Fibroblast of villous mesenchyme (primary cell): ENCODE measurements at places on chromosomes 3 and 15. TPM values are rescaled to one million over a fixed set of nuclear protein-coding genes. Genes with fewer than 3 reads are reported as not detected.

DAPK2 gene
- 1.3 and 8.2 TPM in 2 replicates for total RNA-seq

DNA sequence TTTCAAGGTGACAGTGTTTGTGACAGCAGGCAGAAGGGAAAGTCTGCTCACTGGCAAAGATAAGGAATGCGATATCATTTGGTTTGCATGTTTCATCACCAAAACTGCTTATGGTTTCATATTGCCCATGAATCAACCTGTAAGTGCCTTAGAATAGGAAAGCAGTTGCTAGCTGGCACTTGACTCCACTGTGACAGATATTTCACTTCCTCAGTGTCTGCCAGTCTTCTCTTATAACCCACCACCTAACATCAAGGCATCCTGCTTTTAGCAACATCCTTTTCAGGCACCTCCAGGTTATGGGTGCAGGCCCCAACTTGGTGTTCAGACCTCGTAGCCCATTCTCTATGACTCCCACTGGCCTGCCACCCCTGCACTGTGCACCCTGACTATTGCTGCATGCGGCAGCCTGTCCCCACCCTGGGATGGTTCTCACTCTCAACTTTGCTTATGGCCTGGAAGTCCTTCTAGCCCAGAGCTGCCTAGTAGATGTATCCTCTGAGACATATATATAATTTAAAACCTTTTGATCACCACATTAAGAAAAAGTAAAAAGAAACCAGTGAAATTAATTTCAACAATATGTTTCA lies 154.4 kb upstream of the RARB start:
- no peak for DNase-seq

GRCh38 chr3:105933871-105934270 lies 65.1 kb upstream of the CBLB start:
- peak; percentile 89 for DNase-seq

GRCh38 chr3:40045051-40045450 lies 235.6 kb downstream of the MYRIP start:
- no peak for DNase-seq

- DNase-seq, result no peak
Measured at GRCh38 chr3:45317710-45318109, 70.7 kb upstream of the LARS2 start.

GRCh38 chr3:54366839-54367238 lies 244.5 kb downstream of the CACNA2D3 start:
- no peak for DNase-seq

CP gene
- total RNA-seq, result under 0.01 TPM in 1 of 2 replicates, not detected in the other

- no peak for DNase-seq
Measured at GRCh38 chr3:123788710-123789109, 95.4 kb downstream of the MYLK start.

DNA sequence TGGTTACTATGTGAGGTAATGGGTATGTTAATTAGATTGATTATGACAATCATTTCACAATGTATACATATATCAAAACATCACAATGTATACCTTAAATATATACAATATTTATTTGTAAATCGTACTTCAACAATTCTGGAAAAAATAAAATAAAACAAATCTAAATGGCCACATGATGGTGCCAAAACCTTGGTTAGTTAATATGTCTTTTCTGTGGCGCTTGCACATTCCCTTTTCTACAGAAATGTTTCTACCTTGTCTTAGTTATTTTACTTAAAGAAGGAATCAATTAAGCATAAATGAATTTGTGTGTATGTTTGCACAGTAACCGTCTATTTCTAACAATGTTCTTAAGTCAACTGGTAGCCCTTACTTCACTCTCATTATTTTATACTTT lies 53.4 kb downstream of the OXSM start:
- DNase-seq, result peak; percentile 5

COL6A6 gene
- total RNA-seq, result under 0.01 TPM in 1 of 2 replicates, not detected in the other

PXYLP1 gene
- 3.2 and 3.5 TPM in 2 replicates for total RNA-seq

DNA sequence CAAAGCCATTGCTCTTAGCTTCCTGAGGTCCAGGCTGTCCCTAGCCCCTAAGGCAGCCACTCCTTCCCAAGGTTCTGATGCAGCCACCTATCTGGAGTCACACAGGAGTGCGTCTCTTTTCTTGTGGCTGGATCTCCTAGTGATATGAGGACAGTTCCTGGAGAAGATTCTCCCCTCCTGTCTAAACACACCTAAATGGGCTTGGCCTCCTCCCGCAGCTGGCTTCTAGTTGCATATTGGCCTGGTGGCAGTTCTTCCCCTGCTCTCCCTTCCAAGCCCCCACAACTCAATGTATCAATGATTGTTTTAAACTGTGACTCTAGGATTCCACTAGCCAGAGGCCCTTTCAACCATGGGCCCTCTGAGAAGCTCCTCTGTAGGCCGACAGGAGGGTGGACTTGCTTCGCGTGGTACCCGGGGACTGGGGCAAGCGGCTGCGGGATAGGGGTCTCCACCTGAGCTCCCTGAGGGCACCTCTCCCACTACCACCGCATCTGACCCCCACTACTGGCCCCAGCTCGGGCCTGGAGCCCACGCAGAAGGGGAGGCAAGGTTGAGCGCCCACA lies 1.4 kb downstream of the ITGA11 start:
- no peak for DNase-seq

DNA sequence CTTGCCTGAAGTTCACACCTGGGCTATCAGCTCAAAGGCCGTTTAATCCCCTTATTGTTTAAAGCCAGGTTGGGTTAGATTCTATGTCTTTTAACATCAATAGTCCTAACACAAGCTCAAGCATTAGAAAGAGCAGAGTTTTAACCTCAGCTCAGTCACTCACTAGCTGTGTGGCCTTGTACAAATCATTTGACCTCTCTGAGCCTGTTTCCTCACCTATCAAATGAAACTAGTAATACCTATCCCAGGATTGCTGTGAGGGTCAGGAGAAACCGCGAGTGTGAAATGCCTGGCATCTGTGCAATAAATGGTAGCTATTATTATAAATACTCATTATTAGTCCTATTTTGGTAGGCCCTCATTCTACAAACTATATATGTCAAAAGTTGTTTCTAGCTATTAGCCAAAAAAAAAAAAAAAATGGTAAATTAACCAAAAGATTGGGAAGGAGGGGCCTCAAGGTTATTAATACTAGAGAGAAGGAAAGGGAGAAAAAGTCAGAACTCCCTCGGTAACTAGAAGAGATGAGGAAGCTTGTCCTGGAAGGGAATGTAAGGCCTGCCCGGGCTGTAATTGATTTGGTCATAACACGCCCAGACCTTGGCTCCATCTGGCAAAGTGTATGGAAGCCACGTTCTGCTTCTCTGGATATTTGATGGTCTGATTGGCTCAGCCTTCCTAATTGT lies 510.5 kb upstream of the PROK2 start:
- no peak for DNase-seq

GRCh38 chr15:66907826-66908743 lies 157.3 kb upstream of the SMAD3 start:
- no peak for DNase-seq

DNA sequence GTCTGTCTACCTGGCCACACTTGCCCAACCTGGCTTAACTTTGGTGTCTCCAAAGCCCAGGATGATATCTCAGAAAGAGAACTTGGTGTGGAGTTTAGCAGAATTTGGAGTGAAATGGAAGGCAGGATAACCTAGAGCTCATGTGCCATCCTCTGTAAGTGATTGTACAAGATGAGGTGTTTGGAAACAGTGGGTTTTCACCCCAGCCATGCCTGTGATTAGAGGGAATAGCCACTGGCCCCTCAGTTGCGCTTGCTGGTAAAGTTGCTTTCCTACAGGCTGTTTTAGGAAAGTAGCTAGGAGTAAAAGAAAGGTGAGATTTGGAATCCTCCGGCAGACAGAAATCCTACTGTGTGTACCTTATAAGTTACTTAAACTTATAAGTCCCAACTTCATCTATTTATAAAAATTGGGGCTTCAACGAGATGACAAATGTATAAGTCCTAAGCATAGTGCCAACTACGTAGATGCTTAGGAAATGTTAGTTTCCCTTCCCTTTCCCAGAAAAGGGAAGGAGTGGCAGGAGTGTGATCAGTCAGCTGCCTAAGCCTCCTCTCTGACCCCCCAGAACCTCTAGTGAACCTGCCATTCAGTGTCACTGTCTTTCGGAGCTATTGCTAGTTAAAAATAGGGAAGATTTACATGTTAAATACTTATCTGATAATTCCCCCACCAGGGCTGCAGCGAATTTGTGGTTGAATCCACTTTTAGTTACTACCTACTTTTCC lies 13.4 kb upstream of the BMF start:
- DNase-seq, result no peak

DNA sequence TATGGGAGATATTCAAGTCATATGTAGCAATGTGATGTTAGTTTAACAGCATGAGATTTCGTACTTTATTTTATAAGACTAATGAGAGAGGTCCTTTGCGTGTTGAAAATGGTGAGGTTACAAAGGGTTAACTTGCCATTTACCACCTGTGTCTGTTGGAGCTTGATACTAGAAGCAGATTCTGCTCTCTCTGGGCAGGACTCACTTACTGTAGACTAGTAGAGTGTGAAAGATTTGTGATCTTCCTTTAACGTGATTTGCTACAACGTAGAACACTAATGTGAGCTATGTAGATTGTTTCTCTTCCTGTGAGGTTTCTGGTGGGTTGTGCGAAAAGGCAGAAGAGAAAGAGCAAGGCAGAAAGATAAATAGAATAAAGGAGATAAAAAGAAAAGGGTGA lies 1.1 kb downstream of the TP63 start:
- DNase-seq, result no peak

- peak; percentile 66 for DNase-seq
Measured at GRCh38 chr3:179260949-179261765, 10.2 kb upstream of the KCNMB3 start.

DNA sequence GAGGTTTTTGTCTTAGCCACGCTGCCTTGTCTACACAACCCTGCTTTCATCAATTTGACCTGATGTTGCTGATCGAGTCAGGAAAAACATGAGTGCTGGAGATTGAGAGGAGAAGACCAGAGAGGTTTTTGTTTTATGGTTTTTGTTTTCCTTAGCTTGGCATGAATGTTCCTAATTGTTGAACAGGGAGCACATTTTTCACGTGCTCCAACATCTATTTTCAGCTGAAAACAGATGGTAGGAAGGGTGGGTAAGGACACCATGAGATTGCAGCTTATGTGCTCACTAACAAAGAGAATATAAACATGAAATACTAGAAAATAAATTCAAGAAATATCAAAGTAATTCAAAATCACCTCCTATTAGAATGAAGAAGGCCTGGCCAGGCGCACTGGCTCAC lies 79.9 kb upstream of the LMCD1 start:
- no peak for DNase-seq

DNA sequence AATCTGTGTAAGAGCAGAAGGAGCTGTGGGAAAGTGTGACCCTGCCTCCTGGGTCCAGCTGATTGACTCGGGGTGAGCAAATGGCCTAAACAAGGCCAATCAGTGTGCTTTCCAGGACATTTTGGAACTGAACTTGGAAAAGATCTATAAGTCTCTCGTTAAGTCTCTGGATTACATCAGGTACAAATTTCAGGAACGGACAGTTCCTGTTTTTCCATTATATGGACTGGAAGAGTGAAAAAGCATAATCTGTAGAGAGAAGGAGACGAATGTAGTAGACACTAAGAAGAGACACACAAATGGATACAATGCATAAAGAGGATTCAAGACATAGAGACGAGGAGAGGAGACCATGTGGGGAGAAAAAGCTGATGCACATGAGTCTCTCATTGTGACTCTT lies 167.3 kb downstream of the C3orf70 start:
- DNase-seq, result no peak

PIGZ gene
- 1.3 and 1.7 TPM in 2 replicates for total RNA-seq

DNA sequence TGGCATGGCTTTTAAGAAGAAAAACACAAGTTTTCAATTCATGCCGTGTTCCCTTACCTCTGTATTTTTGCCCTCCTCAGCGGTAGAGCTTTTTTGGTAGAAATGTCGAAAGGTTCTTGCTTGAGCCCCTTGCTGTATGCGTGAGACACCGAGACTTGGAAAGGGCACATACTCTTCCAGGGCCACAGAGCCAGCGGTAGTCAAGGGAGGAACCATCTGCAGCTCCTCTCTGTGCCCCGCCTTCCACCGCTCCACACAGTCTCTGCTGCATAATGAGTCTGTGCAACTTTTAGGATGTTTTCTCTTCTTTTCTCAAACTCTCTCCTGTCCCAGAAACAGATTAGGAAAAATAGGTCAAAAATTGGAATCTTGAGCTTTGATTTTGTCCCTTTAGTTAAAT lies 77.5 kb downstream of the LPP start:
- no peak for DNase-seq

- no peak for DNase-seq
Measured at GRCh38 chr3:13610006-13610570, 61.2 kb downstream of the FBLN2 start.

GRCh38 chr15:24772686-24773373 lies 97.3 kb downstream of the NPAP1 start:
- DNase-seq, result peak; percentile 48

- no peak for DNase-seq
Measured at GRCh38 chr3:82001276-82001923, 240.0 kb upstream of the GBE1 start.

SPINT1 gene
- 0.32 and 0.43 TPM in 2 replicates for total RNA-seq

LRRC31 gene
- not detected in 2 replicates for total RNA-seq

- DNase-seq, result no peak
Measured at GRCh38 chr3:116267116-116267515, 178.2 kb downstream of the LSAMP start.

- peak; percentile 88 for DNase-seq
Measured at GRCh38 chr3:170999737-171000242, 26.7 kb downstream of the SLC2A2 start.

DNA sequence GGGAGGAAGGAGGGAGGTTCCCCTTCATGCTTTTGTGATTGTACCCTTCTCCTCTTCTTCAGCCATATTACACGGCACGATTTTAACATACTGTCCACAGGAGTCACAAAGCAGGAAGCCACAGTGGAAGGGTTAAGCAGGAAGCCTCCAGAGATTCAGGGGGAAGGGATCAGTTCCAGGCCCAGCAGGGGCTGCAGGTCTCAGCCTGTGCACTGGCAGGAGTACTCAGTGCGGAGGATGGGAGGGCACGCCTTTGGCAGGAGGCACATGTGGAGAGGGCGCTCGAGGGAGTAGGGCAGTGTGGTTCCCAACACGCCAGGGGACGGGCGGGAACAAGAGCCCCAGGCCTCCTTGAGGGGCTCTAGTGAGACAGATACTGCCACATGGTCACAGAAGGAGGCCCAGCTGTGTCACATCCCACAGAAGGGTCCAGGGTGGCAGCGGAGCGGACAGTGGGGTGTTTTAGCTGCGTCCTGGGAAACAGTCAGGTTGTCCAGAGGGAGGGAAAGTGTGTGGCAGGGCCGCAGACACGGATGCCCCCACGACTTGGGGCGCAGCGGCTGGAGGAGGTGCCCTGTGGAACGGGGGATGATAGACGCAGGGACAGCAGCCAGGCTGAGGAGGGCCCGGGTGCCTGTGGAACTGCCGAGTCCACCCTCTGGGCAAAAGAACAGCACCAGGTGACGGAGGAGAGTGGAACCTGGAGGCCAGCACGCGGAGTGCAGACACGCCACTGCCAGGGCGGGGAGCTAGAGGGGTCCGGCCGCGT lies 77.5 kb downstream of the CHSY1 start:
- DNase-seq, result no peak

CD276 gene
- 81.2 and 93.4 TPM in 2 replicates for total RNA-seq

- peak; percentile 27 for DNase-seq
Measured at GRCh38 chr3:62529230-62529629, 155.9 kb upstream of the FEZF2 start.

DNA sequence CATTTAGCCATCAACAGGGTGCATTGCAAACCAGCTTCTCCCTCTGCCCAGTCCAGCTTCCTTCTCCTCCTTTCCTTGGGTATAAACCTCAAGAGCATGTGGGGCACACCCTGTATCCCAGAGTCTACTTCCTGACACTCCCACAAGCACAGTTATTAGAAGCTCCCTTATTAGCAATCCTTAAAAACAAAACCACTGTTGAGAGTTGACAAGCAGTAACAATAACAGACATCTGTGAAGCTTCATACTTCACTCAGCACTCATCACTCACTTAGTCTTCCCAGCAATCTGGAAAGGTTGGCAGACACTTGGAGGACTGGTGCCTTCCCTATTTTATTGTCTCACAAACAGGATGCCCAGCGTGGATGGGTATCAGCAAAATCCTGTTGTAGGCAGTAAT lies 155.5 kb upstream of the PROK2 start:
- no peak for DNase-seq
